ENCODE measurements at places on chromosomes 1 and 21. TPM values are rescaled to one million over a fixed set of nuclear protein-coding genes. Genes with fewer than 3 reads are reported as not detected.

DNA sequence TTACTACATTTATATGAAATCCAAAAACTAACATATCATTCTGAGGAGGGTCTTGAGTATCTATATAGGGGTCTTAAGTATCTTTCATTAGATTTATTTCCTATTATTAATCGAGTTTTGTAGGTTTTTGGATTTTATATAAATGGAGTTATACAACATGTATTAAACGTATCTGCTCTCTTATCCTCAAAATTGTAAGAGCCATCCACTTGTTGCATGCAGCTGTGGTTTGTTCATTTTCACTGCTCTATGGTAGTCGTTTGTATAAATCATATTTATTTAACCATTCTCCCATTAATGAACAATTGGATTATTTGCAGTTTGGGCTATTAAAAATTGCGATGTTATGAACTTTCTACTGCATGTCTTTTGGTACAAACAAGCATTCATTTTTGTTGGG is 97.1 kb downstream of the ENAH start:
- no peak for DNase-seq

- no peak for DNase-seq
Observed at GRCh38 chr1:165668184-165668583, 30.2 kb downstream of the ALDH9A1 start.

DNA sequence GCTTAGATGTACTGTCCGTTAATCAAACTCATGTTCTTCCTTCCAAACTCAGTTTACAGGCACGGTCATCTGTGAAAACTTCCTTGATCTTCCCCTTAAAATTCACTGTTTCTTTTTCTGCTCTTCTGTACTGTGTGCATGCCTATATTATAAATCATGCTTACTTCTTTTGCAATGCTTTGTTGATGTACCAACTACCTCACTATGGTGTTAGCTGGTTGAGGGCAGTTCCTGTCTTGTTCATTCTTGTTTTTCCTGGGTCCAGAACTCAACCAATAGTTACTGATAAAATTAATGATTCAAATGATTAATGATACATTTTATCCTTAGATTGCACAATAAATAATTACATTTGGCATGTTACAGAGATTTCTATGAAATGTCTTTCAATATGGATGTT is 163.8 kb downstream of the CHRM3 start:
- no peak for DNase-seq

The HSD3B2 gene
- not detected for total RNA-seq

GRCh38 chr1:59188413-59189213 is 108.3 kb upstream of the FGGY start:
- no peak for DNase-seq

The GBP5 gene
- 0.25 TPM for total RNA-seq

- no peak for DNase-seq
Observed at GRCh38 chr1:115728341-115728740, 40.2 kb downstream of the CASQ2 start.

DNA sequence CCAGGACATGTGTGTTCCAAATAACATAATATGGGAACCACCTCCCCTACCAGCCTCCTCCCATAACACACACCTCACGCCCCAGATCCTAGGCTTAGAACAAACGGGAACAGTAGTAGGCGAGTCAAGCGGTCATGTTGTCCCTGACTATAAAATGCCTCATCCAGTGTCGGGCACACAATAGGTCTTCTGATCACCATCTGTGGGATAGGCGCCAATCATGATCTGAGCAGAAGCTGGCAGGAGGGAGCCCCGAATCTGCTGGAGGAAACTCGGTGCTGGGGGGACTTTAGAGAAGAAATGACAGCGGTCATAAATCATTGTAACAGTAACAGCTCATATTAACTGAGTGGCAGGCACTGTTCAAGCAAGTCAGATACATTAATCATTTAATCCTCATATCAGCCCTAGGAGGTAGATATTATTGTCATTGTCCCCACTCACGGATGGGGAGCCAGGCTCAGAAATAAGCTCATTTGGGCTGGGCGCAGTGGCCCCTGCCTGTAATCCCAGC is 13.4 kb downstream of the ALPL start:
- no peak for DNase-seq

The CR1 gene
- total RNA-seq: not detected

GRCh38 chr21:39123375-39123774 is 59.9 kb downstream of the PSMG1 start:
- no peak for DNase-seq

GRCh38 chr1:168116327-168116799 is 20.4 kb downstream of the GPR161 start:
- no peak for DNase-seq

DNA sequence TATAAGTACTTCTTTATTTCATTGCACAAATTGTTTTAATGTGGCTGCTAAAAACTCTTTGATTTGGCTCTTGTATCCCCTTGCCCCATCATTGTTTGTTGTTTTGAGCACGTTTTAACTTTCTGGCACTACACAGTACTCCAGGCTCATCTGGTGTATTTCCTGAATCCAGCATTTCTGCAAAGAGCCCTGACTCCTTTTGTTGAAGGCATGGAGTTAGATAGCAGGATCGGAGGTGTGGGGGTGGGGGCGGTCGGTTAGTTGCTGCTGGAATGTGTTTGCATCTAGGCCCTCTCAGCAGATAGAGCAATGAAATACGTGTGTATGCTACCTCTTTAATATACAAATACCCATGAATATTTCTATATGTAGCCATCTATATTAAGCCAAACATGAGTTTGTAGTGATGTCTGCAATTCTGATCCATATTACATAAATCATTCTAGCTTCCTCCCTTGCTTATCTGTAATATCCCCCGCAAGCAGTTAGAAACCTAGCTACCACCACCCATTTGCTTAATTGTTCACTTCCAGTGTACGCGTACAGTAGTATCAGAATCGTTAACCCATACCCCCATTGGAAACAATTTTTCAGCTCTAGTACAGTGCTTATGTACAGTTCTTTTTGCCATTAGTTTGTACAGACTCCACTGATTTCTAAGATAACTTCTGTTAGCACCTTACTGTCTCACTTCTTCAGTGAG is 106.0 kb downstream of the NOS1AP start:
- DNase-seq: no peak

DNA sequence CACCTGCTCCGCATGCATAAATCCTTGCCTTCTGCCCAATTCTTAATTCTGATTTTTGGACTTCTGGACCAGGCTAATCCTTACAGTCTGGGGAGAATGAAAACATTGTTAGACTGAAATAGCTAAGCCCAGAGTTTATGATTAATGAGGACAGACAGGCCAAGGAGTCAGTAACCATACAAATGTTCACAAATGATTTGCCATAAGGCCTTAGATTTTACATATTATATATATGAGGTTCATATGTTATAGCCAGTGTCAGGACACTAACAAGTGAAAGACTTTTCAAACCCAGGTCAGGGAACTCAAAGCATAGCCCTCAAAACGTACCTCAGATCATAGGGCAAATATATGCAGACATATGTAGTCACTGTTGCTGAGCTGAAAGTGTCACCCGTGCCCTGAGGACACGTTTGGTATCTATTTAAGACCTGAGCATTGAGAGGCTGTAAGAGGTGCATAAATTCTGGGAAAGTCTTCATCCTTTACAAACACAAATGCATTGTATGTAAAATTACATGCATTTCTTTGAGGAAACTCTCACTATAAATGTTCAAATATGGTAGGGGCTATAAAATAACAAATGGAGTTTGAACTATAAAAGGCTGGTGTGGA is 45.3 kb upstream of the FBXO28 start:
- DNase-seq: no peak

DNA sequence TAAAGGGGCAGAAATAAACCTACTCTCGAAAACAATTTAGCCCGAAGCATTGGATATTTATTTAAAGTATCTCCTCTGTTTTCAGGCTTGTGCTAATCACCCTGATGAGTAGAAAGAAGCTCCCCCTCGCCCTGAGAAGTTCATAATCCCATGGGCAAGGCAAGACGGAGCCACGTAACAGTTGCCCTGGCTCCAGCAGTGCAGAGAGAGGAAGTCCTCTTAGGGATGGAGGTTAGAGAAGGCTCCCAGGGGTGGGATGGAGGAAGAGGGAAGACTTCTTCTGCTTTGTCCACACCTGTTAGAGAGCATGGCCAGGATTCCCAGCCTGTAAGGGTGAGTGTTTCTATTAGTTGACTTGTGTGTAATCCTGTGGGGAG is 3.4 kb upstream of the GPR25 start:
- DNase-seq: no peak

- DNase-seq: no peak
Observed at GRCh38 chr1:1452882-1453281, 3.4 kb downstream of the ATAD3C start.

The CCDC18 gene
- 3.7 TPM for total RNA-seq

GRCh38 chr1:8090241-8090702 is 64.2 kb upstream of the ERRFI1 start:
- peak; percentile 89 for DNase-seq

The HES5 gene
- 0.13 TPM for total RNA-seq

The ZNF683 gene
- not detected for total RNA-seq

- DNase-seq: no peak
Observed at GRCh38 chr1:35572296-35572695, 818 bp upstream of the TFAP2E start.

- DNase-seq: peak; percentile 30
Observed at GRCh38 chr21:37675202-37675801, 241.0 kb downstream of the KCNJ6 start.

DNA sequence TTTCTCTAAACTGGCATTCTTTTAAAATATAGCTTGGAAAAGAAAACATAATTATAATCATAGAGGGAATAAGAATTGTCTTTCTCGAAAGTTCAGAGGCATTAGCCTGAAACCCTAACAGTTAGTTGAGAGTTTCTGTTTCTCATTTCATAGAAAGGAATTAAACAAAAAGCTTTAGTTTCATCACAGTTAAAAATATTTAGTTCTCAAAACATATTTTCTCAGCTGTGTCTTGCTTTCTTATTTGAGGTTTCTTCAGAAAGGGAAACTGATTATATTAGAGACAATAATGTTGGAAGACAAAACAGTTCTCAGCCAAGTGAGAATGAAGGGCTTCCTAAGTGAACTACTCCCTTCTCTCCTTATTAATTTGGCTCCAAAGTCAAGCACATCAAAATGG is 75.4 kb upstream of the C1orf105 start:
- DNase-seq: no peak

DNA sequence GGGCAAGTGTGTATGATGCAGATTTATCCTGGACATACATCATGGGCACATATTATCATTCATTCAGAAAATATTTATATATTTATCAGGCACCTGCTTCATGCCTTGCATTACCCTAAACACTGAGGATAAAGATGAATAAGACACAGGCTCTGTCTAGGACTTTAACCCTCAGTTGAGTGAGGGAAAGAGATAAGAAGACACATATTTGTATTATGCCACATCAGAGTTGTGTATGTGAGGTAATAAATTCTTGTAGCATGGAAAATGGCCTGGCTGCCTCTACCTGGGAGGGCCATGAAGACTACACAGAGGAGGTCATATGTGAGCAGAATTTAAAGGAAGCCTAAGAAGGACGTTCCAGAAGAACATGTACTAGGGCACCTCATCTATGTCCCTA is 275.8 kb upstream of the ST6GALNAC5 start:
- no peak for DNase-seq

- DNase-seq: no peak
Observed at GRCh38 chr1:18511874-18512150, 31.1 kb downstream of the KLHDC7A start.

The MROH9 gene
- not detected for total RNA-seq

GRCh38 chr1:6507461-6507911 is 16.0 kb upstream of the PLEKHG5 start:
- DNase-seq: no peak

DNA sequence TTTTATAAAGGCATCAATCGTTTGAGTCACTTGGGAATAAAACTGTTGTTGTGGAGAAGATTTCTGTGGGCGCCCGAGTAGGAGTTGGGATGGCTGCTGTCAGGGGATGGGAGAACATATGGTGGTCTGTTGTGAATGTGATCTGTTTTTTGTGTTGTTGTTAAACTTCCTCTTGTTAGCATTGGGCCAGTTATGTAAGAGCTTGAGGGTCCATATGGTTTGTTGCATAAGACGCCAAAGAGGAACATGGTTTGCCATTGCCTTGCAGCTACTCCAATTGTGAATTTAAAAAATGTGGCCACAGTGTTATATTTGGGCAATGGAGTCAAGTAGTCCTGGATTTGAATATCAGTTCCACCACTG is 136.1 kb upstream of the JUN start:
- no peak for DNase-seq

DNA sequence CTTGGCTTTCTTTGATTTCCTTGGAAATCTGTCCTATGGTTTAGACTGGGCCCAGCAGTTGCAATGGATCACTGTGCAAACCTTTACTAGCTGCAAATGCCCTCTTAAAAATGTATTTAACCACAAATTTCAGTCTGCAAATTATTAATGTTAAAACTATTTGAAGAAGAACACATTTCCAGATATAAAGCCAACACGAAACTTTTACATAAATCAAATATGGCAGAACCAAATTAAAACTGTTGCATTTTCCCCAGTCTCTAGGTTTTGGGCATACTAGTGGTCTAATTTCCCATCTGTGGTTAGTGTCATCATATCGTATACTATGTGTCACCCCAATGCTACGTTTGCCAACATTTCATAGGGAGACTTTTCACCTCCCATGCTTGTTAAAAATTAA is 52.3 kb downstream of the HMCN1 start:
- DNase-seq: no peak

GRCh38 chr1:54888080-54888733 is 1.2 kb upstream of the DHCR24 start:
- no peak for DNase-seq

The BEND5 gene
- total RNA-seq: 2.3 TPM

GRCh38 chr1:244028701-244029100 is 22.4 kb upstream of the ZBTB18 start:
- DNase-seq: no peak

DNA sequence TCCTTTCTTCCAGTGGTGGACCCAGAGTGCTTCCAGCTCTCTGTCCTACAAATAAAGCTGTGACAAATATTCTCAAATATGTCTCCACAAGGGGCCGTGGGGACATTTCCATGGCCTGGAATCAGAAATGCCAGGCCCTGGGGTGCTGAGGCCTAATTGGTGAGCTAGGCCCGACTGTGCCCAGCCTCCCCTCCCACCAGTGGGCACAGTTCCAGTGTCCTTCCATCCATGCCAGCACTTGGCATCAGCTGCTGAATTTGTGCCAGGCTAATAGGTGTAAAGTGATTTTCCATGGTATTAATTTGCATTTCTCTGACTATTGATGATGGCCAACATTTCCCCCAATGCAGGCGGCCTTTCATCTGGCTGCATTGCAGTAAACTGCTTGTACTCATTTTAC is 48.5 kb upstream of the B3GALT5 start:
- no peak for DNase-seq

The NPHS2 gene
- not detected for total RNA-seq
